Breast epithelium (tissue), 4 donors: ENCODE measurements at places on chromosomes 16 and 17. TPM values are rescaled to one million over a fixed set of nuclear protein-coding genes. Genes with fewer than 3 reads are reported as not detected.

- no peak for DNase-seq
Measured at GRCh38 chr17:76687298-76688164, 23.2 kb downstream of the MXRA7 start.

DNA sequence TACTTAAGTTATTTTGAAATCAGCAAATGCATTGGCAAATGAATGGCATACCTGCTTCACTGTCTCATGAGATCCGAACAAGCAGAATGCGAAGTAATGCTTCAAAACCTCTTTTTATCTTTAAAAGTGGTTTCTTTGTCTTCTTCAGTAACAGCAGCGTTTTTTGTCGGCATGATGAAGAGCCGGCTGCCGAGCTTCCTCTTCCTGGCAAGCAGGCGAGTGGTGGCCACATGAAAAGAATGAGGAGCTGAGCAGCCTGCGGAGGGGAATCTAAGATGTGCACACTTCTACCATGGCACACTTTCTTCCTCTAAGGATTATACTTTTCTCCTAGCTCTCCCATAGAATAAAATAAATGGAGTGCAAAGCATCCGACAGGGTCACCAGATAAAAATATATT lies 42.4 kb upstream of the AKTIP start:
- no peak for DNase-seq

DNA sequence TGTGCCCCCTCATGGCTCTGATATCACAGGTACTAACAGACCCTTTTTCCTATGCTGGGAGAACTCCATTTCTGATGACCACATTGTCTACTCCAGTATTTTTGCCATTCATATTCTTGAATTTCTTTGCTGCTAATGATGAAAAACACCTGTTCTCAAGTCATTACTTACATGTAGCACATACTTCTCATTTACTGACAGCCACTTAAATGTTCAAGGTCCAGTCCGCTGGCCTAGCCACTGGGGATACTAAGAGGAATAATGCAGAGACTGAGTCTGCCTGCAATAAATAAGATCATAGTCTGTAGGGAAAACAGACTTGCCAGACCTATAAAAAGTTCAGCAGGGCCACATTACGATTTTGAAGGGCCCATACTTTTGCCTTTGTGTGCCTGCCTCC lies 27.5 kb downstream of the TEX14 start:
- no peak for DNase-seq

- no peak for DNase-seq
Measured at GRCh38 chr17:16327018-16327417, 26.3 kb downstream of the CENPV start.

DNA sequence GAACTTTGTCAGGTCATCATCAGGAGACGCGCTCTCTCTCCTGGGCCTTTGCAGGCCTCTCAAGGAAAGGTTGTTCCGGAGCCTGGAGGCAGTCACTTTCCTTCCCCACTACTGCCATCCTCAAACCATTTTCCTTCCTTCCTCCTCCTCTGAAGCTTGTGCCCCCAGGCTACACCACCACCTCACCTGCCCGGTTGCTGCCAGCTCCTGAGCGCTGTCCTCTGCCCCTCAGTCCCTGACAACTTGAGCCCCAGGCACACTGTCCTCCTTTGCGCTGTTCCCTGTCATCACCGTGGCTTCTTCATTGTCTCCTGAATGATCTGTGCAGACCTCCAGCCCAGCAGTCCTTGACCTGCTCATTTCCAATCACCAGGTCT lies 18.9 kb downstream of the CDRT4 start:
- DNase-seq = no peak

GRCh38 chr16:19437280-19437679 lies 19.6 kb downstream of the TMC5 start:
- no peak for DNase-seq

DNA sequence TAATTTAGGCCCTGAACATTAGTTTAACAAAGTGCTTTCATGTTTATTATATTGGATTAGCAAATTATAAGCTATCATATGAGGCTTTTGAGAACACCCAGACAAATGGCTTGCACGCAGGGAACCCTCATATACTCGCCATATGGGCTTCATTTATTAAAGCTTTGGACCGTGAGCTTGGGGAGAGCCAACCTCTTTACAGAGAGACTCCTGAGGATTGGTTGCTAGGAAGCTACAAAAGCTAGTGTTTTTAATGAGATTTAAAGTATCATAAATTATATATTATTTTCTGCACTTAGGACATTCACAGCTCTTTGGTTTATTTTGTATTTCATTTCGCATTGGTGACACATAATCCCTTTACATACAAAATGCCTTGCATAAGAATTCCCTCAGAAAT lies 193.8 kb upstream of the TOX3 start:
- no peak for DNase-seq

GRCh38 chr16:47567321-47567720 lies 106.2 kb downstream of the PHKB start:
- DNase-seq = no peak

- DNase-seq = no peak
Measured at GRCh38 chr17:59441464-59442096, 110.1 kb downstream of the YPEL2 start.

- no peak for DNase-seq
Measured at GRCh38 chr17:72684405-72685020, 408.0 kb downstream of the SLC39A11 start.

- DNase-seq = no peak
Measured at GRCh38 chr17:47700471-47701449, 6.8 kb downstream of the TBKBP1 start.

- no peak for DNase-seq
Measured at GRCh38 chr16:69005641-69006355, 99.7 kb upstream of the HAS3 start.

DNA sequence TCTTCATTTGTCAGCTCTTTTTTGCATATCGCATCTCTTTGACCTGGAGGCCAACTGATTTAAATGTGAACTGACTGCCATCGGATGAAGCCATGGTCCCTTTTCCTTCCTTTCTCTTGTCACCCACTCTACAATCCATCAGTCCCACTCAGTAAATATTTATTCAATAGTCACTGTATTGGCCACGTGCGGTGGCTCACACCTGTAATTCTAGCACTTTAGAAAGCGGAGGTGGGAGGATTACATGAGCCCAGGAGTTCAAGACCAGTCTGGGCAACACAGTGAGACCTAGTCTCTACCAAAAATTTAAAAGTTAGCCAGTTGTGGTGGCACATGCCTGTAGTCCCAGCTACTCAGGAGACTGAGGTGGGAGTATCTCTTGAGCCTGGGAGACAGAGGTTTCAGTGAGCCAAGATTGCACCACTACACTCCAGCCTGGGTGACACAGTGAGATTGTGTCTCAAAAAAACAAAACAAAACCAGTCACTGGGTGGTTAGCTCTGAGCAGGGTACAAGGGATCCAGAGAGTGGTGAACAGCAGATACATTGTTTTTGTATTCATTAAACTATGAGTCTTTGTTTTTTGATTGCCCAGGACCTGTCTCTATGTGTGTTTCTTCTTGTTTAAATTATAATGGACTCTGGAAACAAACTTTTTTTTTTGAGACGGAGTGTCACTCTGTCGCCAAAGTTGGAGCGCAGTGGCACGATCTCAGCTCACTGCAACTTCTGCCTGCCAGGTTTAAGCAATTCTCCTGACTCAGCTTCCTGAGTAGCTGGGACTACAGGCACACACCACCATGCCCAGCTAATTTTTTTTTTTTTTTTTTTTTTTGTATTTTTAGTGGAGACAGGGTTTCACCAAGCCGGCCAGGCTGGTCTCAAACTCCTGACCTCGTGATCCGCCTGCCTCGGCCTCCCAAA lies 6.9 kb downstream of the PHAF1 start:
- no peak for DNase-seq

GRCh38 chr16:14505846-14506245 lies 124.2 kb downstream of the PARN start:
- DNase-seq = no peak

GRCh38 chr16:71895679-71896365 lies 491 bp downstream of the IST1 start:
- DNase-seq = peak; percentile 56

DNA sequence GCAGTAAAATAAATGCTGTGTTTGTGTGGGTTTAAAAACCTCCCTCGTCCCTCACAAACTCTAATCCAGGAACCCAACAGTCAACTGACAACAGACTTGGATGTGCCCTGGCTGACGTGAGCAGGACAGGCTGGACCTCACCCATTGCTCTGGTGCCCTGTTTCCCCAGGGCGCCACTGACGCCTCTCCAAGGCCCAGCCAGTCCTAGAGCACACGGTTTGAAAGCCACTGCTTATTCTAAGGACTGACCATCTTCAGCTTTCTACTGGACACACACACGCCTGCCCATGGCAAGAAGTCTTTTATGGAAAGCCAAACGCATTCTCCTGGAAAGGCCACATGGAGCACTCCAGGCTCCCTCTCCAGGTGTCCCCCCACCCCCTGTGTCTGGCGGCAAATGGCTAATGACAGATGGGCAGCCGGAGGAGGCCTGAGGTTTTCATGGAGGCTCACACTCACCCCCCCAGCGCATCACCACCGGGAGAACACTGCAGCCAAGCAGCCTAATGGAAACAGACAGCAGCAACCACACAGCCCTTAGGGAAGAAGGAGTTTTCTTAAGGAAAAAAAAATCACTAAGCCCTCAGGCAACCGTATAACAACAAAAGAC lies 319.2 kb downstream of the SOX9 start:
- no peak for DNase-seq

DNA sequence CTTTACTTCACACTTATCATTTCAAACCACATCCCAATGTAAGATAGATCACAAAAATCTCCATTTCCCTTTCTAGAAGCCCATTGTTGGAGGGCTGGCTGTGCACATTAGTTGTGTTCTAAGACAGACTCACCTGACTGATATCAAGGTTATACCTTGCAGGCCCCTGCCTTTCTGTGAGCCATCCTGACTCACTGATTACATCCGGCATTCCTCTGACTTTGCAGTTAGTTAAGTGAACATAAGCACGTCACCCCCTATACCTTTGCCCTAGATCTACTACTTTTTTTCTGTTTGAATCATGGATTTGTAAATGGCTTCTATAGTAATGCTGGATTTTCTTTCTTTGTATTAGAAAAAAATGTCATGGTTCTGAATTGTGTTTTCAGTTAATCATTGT lies 78.3 kb downstream of the TANGO6 start:
- DNase-seq = no peak

DNA sequence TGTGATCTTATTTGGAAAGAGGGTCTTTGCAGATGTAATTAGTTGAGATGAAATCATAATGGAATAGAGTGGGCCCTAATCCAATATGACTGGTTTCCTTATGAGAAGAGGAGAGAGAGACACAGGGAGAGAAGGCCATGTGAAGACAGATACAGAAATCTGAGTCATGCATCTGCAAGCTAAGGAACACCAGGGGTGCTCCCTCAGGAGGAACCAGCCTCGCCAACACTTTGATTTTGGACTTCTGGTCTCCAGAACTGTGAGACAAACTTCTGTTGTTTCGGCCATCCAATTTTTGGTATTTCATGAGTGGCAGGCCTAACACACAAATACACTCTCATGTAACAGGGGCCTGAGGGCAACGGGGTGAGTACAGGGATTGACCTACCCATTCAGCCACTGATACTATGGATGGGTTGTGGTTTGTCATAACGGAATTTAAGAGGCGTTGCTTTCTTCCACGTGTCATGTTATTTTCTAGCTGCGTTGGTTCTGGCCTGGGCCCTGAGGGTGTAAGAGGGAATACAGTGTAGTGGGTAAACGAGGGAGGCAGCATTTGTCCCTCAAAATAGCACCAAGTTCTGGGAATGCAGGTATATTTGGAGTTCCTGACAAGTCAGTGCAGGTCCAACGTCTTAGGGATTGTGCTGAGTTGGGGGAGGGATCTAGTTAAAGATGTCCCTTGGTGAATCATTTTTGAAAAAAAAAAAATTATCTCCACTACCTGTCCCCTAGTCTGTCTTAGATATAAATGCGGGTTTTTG lies 17.7 kb downstream of the PLCG2 start:
- DNase-seq = peak; percentile 63

- DNase-seq = no peak
Measured at GRCh38 chr17:60905709-60906108, 228.1 kb downstream of the BCAS3 start.

GRCh38 chr17:73546114-73546513 lies 98.1 kb downstream of the SDK2 start:
- no peak for DNase-seq

DNA sequence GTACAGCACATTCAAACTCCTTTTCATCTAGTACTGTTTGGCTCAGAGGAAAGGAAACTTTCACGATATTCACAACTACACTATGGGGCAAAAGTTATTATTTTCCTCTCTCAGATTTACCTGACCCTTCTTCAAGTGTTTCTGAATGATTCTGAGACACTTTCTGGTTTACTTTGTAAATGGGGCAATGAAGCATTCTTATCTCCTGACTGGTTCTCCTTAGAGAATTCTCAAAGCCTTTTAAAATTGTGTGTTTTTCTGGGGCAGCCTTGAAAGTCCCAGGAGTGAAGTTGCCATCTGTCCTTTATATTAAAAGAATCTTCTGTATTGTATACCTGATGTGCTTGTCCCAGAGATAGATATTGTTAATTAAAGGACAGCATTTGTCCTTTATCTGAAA lies 264.9 kb downstream of the FTO start:
- no peak for DNase-seq

GRCh38 chr16:28213396-28213795 lies 1.6 kb upstream of the XPO6 start:
- no peak for DNase-seq

- DNase-seq = no peak
Measured at GRCh38 chr16:166375-167121, 770 bp downstream of the HBM start.

- DNase-seq = no peak
Measured at GRCh38 chr16:47052666-47053640, 79.5 kb upstream of the DNAJA2 start.

- no peak for DNase-seq
Measured at GRCh38 chr17:33583518-33584417, 290.7 kb upstream of the ASIC2 start.

GRCh38 chr16:69115361-69115760 lies 9.9 kb downstream of the HAS3 start:
- no peak for DNase-seq

GRCh38 chr16:10629592-10629963 lies 49.2 kb upstream of the EMP2 start:
- no peak for DNase-seq

The GHDC gene
- total RNA-seq = 33.1 TPM

The PRDM7 gene
- not detected for total RNA-seq

The GUCY2D gene
- total RNA-seq = 0.15 TPM

The ADAP2 gene
- total RNA-seq = 12.3 TPM

The HNF1B gene
- total RNA-seq = 0.33 TPM

The PCGF2 gene
- total RNA-seq = 6.4 TPM

The TNFSF12 gene
- 65.3 TPM for total RNA-seq

The NACA2 gene
- total RNA-seq = not detected

The GRAP gene
- total RNA-seq = 1.8 TPM

The FKBP10 gene
- 39.4 TPM for total RNA-seq

The YBX2 gene
- total RNA-seq = 2.6 TPM

The CDC6 gene
- 0.98 TPM for total RNA-seq

The MAP3K14 gene
- total RNA-seq = 12.3 TPM

The MMP28 gene
- 5.6 TPM for total RNA-seq

The NPIPA5 gene
- 7.2 TPM for total RNA-seq
